ENCODE measurements at places on chromosomes 11 and 22.
A peak's percentile ranks its signal among the peaks of the same experiment; 100 is the strongest.

DNA sequence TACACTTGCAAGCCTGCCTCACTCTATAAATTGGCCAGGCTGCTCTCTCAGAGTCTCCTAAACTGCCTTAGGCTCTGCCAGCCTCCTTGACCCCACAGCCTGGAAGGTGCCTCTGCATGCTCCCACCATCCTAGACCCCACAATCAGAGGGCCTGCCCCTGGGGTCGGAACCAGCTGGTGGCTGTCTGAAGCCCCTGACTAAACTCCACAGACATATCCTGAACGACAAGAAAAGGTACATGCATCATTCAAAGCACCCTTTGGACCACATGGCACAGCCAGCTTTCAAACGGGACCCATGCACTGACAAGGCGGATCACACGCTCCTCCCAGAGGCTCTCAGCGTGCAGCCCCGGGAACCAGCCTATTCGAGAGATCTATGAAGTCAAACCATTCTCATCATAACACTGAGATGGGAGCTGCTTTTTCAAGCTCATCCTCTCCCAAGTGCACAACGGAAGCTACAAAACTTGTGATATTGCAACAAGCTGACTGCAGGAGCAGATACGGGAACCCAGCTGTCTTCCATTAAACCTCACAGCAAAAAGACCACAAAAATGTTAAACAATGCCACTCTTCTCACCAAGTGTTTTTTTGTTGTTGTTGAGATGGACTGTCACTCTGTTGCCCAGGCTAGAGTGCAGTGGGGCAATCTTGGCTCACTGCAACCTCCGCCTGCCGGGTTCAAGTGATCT is 8.1 kb downstream of the SHANK2 start:
- DNase-seq, result no peak

DNA sequence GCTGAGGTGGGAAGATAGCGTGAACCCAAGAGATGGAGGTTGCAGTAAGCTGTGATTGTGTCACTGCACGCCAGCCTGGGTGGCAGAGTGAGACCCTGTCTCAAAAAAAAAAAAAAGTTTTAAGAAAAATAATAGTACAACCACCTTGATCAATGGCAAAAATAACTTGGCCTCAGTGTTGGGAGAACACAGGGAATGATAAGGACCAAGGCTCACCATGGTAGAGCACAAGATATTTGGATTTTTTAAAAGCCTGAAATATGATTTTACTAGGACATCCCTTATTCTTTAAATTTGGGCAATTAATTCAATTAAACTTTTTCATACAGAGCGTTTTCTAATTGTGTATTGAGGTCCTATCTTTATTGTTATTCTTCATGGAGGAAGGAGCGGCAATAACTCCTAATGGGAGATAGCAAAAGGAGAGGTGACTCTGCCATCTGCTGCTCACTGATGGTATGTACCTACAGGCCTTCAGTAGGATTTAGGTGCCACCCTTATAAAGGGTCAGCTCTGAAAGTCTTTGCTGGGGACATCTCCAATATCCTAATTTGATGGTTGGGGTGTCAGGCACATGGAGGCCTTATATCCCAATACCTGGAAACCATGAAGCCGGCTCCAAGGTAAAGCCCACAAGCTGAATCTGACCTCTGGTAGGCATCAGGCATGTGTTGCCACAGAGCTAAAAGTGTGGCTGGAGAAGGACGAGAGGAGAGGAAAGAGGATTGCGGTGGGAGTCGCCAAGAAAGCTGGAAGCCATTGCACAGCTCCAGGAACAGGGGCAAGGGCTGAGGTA is 21.9 kb upstream of the POLD3 start:
- DNase-seq, result peak; percentile 75

GRCh38 chr22:36220451-36220921 is 18.8 kb downstream of the APOL2 start:
- DNase-seq, result peak; percentile 25

DNA sequence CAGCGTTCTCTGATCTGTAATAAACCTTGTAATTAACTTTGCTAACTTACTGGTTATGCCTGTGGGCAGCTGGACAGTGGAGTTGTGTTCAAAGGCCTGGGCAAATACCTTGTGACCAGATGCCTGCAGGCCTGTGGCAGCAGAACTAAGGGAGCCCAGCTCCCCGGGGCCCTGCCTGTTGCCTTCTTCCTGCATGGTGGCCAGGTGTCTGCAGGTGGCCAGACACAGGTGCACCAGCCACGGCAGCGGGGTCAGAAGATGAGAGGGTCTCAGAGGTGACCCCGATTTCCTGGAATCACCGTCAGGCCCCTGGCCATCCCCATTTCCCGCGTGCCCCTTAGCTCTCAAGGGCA is 127.2 kb downstream of the OSBP2 start:
- DNase-seq, result no peak

- DNase-seq, result no peak
Measured at GRCh38 chr11:73240190-73240781, 22.2 kb downstream of the P2RY2 start.

GRCh38 chr22:44224166-44224565 is 43.4 kb downstream of the PARVG start:
- DNase-seq, result no peak

DNA sequence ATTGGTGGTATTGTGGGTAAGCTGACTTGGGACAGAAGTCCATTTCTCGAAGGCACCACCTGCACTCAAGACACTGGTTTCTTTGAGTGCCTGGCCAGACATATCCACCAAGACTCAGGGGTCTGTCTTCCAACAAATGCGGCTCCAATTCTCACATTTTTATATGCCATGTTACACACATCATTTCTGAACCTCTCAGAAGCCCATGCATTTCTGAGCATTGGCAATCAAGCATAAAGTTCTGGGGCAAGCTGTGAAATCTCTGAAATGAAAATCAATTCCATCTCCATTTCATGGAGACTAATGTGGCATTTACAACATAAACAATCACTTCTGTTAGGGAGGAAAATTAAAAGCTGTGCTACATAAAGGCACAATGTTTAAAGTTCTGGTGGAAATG is 243.7 kb downstream of the KIRREL3 start:
- DNase-seq, result no peak

- DNase-seq, result no peak
Measured at GRCh38 chr11:24704716-24705115, 207.9 kb downstream of the LUZP2 start.

DNA sequence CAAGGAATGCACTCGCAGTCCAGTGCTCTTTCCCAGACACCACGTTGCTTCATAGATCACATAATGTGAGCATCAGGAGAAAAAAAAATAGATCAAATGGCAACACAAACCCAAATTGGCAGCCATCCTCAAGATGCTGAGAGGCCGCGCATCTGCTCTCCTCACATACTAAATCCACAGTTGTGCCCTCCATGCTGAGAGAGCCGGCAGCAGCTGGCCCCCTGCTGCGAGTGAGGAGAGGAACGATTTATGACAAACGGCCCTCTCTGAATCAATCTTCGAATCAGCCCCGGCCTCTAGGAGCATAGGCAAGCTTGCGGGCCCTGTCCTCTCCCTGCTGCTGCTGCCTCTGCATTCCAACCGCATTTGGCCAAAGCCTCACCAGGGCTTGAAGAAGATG is 159.9 kb upstream of the TENM4 start:
- DNase-seq, result no peak

DNA sequence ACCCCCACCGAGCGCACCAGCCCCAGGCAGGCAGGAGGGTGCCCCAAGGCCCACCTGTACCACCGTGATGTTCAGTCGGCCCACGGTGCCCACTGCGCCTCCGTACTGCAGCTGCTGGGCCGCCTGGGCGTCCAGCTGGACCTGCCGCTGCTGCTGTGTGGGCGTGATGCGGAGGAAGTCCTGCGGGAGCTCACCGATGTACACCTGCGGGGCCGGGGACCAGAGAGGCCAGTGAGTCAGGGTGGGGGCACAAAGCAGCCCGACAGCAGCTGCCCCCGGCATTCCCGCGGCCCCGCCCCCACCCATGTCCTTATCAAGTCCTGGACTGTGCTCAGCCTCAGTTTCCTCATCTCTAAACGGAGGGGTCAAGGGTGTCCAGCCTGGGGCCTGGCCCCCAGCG is 13.8 kb downstream of the TOLLIP start:
- no peak for DNase-seq

- DNase-seq, result no peak
Measured at GRCh38 chr11:1075341-1075911, 752 bp downstream of the MUC2 start.

DNA sequence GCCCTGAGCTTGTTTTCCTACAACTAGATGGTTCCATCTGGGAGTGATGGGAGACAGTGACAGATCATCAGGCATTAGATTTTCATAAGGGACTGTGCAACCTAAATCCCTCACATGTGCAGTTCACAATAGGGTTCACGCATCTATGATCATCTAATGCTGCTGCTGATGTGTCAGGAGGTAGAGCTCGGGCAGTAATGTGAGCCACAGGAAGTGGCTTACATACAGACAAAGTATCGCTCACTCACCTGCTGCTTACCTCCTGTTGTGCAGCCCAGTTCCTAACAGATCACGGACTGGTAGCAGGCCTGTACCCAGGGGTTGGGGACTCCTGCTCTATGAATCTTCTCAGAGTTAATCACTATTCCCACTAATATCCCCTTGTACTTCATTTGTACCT is 12.4 kb downstream of the AAMDC start:
- no peak for DNase-seq

- DNase-seq, result no peak
Measured at GRCh38 chr11:77202941-77203900, 75.2 kb downstream of the MYO7A start.

DNA sequence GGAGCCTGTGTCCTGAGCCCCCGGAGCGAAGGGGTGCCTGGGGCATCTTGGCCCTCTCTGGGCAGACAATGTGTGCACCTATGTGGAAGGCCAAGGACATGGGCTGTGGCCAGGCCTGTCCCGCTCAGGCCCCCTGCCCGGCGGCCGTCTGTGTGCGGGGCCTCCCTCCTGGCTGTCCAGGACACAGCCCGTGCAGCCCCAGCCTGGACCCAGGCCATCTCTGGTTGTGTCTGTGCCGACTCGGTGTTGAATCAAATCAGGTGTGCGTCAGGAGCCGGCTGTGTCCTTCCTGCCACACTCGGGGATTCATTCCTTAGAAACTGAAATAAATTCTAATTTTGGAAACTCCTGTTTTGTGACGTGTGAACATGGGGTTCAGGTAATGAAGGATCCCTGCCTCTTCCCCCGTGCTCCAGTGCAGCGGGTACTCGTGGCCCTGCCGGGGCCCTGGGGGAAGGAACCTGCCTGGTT is 1.5 kb upstream of the SELENOO start:
- no peak for DNase-seq
